ENCODE measurements at places on chromosomes 6 and 20.

- no peak for DNase-seq
Measured at GRCh38 chr20:5797165-5797564, 47.0 kb downstream of the SHLD1 start.

GRCh38 chr20:1291191-1291741, 25.2 kb downstream of the SNPH start:
- DNase-seq = no peak

DNA sequence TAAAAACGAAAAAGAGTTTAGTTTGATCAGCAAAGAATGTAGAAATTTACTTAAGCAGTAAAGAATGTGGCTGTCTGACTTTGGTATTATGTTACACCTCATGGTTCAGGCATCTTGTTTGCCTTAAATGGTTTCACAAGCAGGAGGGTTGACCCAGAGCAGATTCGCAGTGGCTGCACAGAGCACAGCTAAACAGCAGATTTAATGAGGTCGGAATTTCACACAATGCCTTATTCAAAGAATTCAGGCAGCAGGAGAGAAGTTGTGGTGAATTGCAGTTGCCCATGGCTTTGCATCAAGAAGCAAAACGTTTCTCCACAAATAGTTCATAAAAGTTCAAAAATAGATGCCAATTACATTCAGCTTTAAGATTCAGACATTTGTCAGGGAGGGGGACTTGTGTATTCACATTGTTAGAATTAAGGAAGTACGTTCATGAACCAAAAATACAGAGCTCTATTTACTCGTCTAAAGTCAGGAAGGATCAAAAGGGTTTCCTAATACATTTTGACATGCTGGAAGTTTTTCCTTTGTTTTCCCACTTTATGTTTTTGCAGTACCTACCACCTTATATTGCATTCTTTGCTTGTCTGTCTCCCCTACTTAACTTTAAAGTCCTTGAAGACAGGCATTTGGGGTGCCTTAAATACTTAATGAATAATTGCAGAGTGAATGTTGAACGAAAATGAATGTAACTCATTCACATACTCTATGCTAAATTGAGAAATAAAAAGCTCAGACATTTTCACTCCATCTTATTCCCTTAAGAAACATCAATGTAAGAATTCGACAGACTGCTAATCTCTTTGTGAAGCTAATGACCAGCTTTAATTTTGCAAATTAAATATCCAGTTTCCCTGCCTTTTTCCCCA, 1163.6 kb upstream of the CITED2 start:
- no peak for DNase-seq

GRCh38 chr6:152117156-152118133, 310.0 kb downstream of the ESR1 start:
- no peak for DNase-seq

GRCh38 chr20:35621560-35621946, 5.9 kb downstream of the SPAG4 start:
- no peak for DNase-seq
